Stimulated activated effector memory CD8-positive, alpha-beta T cell treated with anti-CD3 and anti-CD28 coated beads, Interleukin-12 subunit alpha, Interleukin-12 subunit beta, amount 100 ng/mL, for 72 hours (primary cell): ENCODE measurements at places on chromosomes 1 and 21.

GRCh38 chr1:205500240-205501233 is 3.9 kb upstream of the CDK18 start:
- no peak for DNase-seq

GRCh38 chr1:206513312-206514111 is 6.2 kb downstream of the RASSF5 start:
- no peak for DNase-seq

DNA sequence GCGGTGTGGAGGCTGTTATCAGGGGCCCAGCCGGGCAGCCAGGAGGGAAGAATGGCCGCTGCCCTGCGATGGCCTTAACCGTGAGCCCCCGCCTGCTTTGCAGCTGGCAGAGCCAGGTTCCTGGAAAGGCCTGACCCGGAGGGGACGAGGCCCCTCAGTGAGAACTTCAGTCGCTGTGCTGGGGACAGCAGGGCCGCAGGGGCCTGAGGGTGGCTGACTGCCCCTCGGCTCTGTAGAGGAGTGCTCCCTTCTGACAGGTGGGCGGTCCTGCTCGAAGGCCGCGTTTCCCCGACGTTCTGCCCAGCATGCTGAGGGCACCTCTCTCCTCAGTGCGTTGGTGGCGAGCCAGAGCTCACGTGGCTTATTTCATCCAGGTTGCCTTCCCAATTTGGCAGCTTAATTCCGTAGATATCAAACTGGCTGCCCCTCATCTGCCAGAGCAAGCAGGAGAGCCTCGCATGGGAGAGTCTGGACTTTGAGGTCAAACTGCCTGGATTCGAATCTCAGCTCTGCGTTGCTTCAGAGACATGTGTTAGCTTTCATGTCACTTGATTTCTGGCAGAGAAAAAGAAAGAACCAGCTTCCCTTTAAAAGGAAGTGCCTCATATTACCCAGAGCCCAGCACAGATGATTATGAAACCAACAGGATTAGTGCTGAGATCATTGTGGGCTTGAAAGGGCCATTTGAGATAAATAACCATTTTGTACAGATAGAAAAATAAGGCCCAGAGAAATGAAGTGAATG is 239.8 kb downstream of the SDCCAG8 start:
- DNase-seq: no peak

DNA sequence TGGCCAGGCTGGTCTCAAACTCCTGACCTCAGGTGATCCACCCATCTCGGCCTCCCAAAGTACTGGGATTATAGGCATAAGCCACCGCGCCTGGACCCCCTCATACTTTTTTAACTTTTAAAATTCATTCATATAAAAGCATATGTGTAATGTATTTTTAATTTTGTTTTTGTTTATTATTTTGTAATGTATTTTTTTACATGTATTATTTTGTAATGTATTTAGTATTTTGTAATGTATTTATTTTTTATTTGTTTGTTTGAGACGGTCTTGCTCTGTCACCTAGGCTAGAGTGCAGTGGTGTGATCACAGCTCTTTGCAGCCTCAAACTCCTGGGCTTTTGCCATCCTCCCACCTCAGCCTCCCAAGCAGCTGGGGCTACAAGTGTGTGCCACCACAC is 12.0 kb upstream of the BRWD1 start:
- no peak for DNase-seq

GRCh38 chr1:201459775-201460174 is 9.2 kb downstream of the PHLDA3 start:
- no peak for DNase-seq

DNA sequence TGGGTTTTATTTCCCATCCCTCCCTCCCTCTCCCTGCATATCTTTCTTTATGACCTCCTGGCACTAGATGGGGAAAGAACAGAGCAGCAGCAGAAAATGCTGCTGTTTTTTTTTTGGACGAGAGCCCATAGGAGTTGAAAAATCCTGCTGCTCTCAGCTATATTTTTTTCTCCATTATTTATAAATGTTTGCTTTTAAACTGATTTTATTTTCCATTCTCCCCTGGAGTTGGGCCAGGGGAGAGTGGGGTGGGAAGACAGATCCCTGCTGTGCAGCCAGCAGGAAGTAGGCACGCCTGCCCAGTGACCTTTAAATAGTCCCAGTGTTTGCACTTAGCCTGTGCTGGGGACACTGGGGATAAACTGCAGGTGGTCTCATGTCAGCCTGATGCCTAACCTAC is 17.4 kb downstream of the SFT2D2 start:
- DNase-seq: no peak

DNA sequence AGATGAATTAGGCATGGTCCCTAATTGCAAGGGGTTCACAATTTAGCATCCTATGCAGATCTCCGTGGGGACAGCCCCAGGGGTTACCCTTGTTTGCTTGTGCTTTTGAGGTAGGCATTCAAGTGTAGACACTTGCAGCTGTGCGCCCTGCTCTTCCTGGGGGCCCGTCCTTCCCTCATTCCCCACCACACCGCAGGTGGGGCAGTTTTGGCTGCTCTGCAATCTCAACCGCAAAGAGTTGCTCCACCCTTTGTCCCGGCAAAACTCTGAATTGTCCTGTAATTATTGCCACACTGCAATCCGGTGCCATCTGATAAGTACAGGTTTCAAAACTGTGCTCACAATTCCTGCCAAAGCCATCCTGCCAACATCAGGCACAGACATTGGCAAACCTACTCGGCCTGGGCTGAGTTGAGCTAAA is 65.4 kb upstream of the LYST start:
- no peak for DNase-seq

DNA sequence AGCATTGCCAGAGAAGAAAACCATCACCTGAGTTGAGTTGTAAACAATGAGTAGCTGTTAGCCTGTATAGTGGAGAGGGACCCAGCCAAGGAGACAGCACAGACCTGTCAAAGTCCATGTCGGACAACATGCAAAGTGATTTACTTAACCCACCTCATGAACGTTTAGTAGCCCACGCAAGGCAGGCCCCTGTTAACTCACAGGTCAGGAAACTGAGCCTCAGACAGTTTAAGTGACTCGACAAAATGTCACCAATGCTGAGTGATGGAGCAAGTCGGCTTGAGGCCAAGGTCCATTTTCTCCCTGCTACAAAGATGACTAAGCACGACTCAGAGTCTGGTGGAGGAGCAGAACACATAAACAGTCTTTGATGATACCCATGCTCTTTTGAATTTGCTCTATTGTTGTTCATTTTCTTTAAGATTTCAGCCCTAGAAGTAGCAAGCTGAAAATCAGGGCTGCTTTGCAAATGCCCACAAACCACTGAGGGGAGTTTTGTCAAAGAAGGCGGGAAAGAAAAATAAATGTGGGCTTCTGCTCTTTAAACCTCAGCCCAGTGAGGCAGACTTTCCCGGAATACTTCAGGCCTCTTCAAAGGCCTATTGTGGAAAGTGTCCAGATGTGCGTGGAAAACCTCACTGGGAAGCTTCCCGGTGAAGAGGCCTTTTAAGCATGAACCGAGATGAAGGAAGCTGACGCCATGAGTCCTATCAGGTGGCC is 83.8 kb upstream of the HOOK1 start:
- DNase-seq: no peak

- DNase-seq: no peak
These were observed 58.6 kb downstream of the MDM4 start for GRCh38 chr1:204574865-204575163.

DNA sequence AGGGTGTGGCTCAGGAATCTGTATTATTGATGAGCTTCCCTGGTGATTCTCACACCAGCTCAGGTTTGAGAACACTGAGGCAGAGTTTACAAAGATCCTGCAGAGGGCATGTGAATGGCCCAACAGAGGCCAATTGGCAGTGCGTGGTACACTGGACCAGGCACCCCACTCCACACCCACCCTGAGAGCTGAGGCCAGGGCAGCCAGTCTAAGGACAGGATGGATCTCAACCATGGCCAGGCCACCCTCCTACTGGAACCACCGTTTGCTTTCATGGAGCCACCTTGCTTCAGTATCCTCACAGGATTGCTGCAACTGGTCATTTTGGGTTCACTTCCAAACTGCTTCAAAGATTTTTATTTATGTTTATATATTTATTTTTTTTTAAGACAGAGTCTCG is 7.3 kb upstream of the RASSF5 start:
- no peak for DNase-seq

- no peak for DNase-seq
These were observed 13.4 kb downstream of the THEMIS2 start for GRCh38 chr1:27885621-27886352.

DNA sequence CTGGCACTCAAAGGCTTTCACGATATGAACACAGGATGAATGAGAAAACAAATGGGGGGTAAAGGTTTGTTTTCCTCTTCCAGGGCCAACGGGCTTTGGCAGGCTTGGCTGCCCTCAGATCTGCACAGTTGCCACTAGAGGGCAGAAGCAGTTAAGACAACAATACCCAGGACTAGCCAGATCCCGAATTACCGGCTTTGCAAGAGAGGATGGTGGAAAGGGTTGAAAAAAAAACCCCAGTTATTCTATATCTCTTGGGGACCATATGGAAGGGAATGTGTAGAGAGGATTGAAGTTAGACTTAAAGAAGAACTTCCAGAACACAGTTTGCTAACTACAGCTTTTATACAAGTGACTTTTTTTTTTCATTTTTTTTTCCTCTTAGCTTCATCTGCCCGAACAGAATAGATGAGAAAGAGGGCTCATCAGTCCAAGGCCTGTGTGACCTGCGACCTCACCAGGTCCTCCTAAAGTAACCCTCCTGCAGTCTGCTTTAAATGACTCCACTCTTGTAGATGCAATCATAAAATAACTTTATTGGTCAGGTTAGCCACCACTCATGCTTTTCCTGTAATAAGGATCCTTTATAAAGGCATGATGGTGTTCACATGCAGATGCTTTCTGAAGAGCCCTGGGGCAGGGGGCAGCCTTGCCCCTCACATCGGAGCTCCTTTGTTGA is 10.7 kb downstream of the FMOD start:
- DNase-seq: peak; percentile 30

DNA sequence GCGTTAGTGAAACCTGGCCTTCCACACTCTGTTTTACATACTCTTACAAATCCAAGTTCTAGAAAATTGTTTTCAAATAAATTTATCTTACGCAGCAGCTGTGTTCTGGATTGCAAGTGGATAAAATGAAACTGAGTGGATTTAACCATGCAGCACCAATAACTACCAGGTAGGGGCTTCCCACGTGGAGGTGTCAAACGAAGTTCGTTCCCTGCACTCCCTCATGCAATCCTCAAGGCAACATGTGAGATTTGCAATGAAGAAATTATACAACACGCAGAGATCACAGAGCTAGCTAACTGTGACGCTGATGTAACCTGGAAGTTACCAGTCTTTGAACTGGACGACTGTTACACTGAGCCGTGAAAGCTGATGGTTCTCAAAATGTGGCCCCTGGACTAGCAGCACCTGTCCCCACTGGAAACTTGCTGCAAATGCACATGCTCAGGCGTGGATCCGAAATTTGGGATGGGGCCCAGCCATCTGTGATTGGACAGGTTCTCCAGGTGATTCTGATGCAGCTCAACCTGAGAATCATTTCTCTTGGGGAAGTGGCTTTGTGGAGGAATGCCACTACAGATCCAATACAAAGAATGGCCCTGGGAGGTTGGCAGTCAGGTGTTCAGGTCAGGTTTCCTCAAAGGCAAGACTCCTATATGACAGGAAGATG is 36.3 kb downstream of the RSPH1 start:
- no peak for DNase-seq

- DNase-seq: no peak
These were observed 210.3 kb upstream of the CACYBP start for GRCh38 chr1:174789399-174789798.

- DNase-seq: no peak
These were observed 66.2 kb downstream of the PRDM16 start for GRCh38 chr1:3135073-3135702.

GRCh38 chr1:109765896-109766615 is 2.3 kb upstream of the EPS8L3 start:
- DNase-seq: no peak

- no peak for DNase-seq
These were observed 73.5 kb downstream of the CNST start for GRCh38 chr1:246639732-246640131.

DNA sequence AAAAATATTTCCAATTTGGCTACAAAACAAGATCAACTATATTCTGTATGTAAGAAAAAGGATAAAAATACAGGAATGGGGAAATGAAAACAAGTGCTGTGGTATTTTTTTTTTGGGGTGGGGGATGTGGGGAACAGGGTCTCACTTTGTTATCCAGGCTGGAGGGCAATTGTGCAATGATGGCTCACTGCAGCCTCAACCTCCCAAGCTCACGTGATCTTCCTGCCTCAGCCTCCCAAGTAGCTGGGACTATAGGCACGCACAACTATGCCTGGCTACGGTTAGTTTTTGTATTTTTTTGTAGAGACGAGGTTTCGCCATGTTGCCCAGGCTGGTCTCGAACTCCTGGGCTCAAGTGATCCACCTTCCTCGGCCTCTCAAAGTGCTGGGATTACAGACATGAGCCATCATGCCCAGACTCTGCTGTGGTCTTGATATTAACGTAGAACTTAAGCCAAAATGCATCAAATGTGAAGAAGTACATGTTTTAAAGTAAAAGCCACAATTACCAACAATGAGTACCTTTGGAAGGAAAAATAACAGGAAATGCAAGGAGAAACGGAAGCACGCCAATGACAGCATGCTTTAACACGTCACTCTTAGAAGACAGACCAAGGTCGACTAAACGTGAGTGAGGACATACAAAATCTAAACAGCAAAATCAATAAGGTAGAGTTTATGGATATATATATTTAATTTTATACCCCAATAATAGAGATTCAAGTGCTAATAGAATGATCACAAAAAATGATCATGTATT is 8.8 kb upstream of the ABCB10 start:
- DNase-seq: no peak

DNA sequence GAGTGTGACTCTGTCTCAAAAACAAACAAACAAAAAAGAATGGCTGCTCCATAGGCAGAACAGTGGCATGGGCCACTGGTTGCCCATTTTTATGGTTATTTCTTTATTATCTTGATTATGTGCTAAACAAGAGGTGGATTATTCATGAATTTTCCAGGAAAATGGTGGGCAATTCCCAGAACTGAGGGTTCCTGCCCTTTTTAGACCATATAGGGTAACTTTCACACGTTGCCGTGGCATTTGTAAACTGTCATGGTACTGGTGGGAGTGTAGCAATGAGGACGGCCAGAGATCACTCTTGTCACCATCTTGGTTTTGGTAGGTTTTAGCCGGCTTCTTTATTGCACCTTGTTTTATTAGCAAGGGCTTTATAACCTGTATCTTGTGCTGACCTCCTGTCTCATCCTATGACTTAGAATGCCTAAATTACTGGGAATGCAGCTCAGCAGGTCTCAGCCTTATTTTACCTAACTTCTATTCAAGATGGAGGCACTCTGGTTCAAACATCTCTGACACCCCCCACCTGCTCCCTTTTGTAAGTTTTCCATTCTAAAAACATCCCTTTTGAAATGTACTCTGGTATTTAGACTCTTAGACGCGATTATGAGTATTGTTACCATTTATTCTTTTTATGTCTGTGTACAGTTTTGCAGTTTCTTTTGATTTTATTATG is 57.1 kb downstream of the RAVER2 start:
- DNase-seq: no peak
